ENCODE measurements at places on chromosomes 3 and 15.
A peak's percentile ranks its signal among the peaks of the same experiment; 100 is the strongest.

- DNase-seq: no peak
These were observed 37.7 kb downstream of the LRIG1 start for GRCh38 chr3:66463054-66463631.

- no peak for DNase-seq
These were observed 51.6 kb downstream of the ZBTB38 start for GRCh38 chr3:141419946-141420345.

- no peak for DNase-seq
These were observed 835 bp upstream of the GMPPB start for GRCh38 chr3:49724586-49724985.

GRCh38 chr3:96779810-96780209 is 34.6 kb upstream of the EPHA6 start:
- no peak for DNase-seq

DNA sequence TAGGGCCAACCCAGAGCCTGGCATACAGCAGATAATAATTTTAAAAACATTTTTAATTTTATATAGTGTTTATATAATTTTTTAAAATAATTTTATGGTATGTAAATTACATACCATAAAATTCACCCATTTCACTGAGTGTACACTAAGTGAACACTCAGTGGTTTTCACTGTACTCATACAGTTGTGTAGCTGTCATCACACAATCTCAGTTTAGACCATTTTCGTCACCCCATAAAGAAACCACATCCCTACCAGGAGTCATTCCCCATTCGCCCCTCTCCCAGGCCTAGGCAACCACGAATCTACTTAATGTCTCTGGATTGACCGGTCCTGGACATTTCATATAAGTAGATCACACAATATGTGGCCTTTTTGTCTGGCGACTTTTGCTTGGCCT is 10.2 kb downstream of the EEFSEC start:
- no peak for DNase-seq

GRCh38 chr3:51393134-51393495 is 2.0 kb downstream of the RBM15B start:
- no peak for DNase-seq

GRCh38 chr3:52891615-52892081 is 5.7 kb downstream of the STIMATE start:
- DNase-seq: no peak

- no peak for DNase-seq
These were observed 4.5 kb upstream of the AP2M1 start for GRCh38 chr3:184169896-184170875.

DNA sequence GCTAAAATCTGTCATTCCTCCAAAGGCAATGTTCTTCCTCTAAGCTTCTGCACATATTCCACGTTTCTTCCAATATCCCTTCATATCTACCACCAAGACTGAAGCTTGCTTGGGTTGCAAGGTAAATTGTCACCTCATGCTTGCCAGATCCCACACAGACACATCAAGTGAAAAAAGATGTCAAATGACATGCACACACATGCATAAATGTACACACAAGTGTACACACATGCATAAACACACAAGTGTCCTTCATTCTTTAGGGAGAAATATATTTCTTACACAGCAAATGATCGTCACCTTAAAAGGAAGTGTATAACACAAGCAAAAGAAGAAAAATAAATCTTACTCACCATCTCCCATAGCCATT is 59.4 kb downstream of the CLASP2 start:
- no peak for DNase-seq

DNA sequence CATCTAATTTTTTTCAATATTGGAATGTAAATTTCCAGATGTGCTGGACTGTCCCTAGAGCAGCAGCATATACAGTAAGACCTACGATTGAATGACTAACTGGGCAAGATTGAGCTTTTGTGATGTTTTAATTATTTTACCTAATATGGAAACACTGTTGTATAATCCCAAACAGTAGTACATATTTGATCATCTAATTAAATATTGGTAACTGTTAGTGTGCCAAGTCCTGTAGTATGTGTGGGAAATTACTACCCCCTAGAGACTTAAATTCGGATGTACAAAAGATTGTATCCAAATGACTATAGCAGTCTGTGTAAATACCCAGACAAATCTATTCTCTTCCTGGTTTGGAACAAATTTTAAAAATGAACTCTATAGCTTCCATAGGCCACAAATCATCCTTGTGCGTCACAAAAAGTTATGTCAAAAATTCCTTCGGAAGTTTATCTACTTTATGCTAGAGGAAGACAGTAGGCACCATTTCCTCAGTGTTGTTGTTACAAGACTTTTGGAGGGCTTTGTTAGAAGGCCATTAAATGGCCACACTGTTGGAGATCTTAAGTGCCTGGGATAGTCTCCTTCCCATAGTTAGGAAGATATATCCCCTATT is 41.6 kb downstream of the NKIRAS1 start:
- no peak for DNase-seq

DNA sequence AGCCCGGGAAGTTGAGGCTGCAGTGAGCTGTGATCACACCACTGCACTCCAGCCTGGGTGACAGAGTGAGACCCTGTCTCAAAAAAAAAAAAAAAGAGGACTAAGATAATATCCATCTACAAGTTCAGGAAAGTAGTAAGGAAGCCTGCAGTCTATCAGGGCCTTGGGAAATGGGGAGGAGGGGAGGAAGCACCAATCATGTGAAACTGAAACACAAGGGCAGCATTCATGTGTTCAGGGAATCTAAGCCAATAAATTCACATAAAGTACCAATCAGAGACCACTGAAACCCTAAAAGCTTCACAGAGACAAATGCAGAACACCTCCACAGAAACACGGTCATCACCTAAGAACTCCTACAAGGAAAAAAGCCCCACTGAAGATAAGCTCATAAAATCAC is 22.9 kb upstream of the HHATL start:
- DNase-seq: no peak

GRCh38 chr3:58688574-58688973 is 22.0 kb upstream of the FAM3D start:
- no peak for DNase-seq

DNA sequence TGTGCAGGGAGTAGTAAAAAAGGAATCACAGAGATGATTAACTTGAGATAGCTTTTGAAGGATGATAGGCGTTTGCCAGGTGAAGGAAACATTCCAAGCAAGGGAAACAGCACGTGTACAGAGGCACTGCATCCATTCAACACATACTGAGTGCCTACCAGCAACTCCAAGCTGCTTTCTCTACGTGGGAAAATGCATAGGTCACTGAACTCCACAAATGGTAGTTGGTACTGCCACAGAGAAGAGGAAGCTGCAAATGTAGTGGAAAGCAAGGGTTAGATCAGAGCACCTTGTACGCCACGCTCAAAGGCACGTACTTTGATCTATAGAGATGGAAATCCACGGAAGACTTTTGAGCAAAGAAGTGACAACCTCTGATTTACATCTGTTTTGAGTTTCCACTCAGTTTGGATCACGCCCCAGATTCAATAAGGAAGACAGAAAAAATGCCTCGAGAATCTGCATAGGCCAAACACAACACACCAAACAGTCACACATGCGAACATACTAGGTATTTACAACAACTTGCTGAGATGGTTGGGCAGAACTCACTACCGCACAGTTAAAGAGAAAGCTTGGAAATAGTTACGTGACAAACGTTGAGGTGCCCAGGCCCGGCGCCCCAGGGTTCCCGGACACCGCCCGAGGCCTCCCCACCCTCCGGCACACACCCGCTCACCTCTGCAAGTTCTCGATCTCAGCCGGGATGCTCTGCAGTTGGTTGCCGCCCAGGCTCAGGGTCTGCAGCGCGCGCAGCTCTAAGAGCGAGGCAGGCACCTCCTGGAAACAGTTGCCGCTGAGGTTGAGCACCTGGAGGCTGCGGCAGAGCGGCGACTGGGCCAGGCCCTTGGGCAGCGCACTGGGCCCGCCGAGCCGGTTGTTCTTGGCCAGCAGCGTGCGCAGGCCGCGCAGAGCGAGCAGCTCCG is 826 bp downstream of the LRRC58 start:
- DNase-seq: peak; percentile 19

DNA sequence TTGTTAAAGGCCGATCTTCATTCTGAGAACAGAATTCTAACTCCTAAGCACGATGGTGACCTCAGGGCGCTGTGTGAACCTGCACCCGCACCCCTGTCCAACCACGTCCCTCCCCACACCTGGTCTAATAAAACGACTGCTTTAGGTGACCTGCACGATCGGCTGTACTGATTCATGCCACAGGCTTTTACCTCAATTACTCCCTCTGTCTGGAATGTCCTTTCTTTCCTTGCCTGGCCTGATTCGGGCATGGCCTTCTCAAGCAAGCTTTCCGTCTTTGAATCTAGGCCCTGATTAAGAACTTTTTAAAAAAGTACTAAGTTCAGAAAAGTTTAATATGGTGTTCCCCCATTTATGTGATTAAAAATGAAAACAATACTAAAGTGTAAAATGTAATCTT is 842 bp upstream of the U2SURP start:
- no peak for DNase-seq

- no peak for DNase-seq
These were observed 48.0 kb upstream of the SCAANT1 start for GRCh38 chr3:63960048-63960711.

- no peak for DNase-seq
These were observed 69.2 kb upstream of the SLC6A6 start for GRCh38 chr3:14333215-14333614.

GRCh38 chr3:43178891-43179366 is 73.0 kb upstream of the POMGNT2 start:
- no peak for DNase-seq

DNA sequence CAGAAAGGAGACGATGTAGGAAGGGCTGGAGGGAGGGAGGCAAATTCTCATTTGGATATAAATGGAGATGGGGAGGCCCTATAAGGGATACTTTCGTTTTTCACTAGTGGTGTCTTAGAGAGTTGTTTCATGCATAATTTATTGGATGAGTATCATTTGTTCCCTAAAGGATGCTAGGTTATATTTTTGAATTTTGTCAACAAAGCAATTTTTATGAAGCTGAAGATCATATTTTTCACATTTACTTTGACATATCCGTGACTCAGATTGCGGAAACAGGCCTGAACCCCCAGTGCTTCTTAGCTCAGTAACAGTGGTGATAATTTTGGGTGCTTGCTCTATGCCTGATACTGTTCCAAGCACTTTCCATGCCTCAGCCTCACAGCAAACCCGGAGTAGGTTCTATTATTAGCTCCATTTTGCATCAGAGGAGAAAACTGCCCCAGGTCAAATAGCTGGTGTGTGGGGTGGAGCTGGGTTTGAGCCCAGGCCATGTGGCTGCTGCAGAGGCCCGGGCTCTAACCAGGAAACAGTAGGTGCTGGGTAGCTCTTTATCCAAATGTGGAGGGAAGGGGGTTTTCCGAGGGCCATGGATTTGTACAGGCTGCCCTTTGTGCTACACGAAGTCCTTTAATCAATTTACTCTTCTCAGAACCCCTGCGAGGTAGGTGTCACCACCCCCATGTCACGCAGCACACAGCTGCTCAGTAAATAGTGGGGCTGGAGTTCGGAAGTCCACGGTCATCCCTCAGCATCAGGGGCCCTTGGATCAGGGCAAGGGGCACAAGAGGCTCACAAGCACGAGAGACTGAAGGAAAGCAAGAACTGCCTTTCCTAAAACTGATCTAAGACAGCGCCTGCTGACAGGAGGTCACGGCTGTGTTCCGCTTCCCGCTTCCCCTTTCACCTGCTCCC is 99.1 kb downstream of the SLC49A4 start:
- no peak for DNase-seq

Measured in stimulated activated CD8-positive, alpha-beta memory T cell treated with anti-CD3 and anti-CD28 coated beads, Interleukin-15, amount 100 ng/mL, for 4 hours (primary cell).